ENCODE measurements at places on chromosomes 5 and 9.

DNA sequence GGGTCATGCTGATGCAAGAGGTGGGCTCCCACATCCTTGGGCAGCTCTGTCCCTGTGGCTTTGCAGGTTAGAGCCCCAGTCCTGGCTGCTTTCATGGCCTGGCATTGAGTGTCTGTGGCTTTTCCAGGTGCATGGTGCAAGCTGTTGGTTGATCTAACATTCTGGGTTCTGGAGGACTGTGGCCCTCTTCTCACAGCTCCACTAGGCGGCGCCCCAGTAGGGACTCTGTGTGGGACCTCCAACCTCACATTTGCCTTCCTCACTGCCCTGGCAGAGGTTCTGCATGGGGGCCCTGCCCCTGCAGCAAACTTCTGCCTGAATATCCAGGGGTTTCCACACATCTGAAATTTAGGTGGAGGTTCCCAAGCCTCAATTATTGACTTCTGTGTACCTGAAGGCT, 150.1 kb downstream of the NNT start:
- DNase-seq, result no peak

DNA sequence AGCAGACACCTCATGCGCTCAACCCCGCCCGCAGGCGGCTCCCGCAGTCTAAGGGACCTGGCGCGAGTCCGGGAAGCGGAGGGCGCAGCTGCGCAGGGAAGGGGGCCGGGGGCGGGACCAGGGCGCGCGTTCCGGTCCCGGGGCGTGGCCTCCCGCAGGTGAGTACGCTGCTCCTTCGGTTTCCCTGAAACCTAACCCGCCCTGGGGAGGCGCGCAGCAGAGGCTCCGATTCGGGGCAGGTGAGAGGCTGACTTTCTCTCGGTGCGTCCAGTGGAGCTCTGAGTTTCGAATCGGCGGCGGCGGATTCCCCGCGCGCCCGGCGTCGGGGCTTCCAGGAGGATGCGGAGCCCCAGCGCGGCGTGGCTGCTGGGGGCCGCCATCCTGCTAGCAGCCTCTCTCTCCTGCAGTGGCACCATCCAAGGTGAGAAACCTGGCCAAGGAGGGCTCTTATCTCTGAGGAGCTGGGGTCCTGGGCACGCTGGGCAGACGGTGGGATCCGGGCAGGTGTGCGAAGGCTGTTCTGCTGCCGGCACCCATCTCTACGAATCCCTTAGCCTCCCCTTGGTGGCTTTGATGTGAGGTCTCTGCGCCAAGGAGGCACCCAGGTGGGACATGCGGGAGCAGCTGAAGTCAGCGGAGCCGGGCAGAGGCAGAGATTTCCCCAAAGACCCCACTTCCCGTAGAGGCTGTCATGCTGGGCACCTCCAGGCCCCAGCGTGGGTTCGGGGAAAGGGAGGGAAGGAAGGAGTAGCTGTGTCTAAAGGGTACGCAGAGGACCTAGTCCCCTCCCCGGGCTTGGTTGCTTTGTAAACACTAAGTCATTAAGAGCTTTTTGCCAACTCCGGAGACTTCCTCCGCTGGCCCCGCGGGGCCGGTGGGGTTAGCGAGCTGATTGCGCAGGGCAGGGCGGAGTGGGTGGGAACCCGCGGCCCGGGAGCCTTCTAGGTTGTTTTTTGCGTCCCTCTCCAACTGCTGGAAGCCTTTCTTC, at the start of gene F2RL1:
TSS of gene F2RL1 (plus strand) at position 187 of the 988 bp plus-strand sequence. CDS start at position 340, 153 bp downstream.
- DNase-seq, result no peak

DNA sequence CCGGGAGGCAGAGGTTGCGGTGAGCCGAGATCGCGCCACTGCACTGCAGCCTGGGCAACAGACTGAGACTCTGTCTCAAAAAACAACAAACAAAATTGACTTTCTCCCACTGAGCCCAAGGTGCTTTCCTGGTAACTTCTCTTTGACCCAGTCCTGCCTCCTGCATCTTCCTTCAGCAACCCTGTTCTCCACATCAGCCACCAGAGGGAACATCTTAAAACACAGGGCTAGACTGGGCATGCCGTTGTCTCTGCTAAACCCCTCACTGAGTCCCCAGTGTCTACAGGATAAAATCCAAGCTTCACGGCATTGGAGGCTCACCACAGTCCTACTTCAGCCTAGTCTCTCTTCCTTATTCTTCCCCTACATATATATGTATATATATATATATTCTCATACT, 39.8 kb upstream of the KCNMB1 start:
- peak; percentile 29 for DNase-seq

- DNase-seq, result no peak
Measured at GRCh38 chr5:168781941-168782571, 202.9 kb upstream of the PANK3 start.

DNA sequence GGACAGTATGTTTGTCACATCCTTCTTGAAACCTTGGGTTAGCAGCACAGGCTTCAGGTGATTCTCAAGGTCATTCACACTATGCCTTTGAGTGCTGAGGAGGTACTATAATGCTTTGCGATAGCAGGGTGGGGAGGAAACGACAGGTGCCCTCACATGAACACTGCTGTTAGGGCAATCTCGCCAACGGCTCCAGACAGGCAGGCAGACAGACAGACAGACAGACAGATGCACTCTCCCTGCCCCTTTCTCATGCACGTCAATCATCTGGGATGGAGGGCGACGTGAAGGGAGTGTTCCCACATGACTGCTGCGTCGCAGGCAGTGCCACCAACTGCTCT, 82.9 kb downstream of the RAPGEF1 start:
- DNase-seq, result no peak

DNA sequence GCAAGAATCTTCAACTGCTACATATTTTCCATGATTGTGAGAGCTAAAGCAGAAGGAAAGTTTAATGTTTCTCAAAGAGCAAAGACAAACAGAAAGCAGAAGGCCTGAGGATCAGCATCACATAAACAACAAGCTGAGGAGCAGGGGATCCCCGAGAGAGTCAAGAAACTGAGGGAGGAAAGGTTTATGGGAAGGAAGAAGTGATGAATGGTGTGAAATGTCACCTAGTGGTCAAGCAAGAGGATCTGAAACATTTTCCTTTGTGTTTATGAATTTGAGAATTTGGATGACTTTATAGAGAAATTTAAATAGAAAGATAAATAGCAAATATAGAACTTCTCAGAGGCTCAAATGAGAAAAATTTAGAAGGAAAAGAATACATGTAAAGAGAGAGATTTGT, 481.9 kb downstream of the CHSY3 start:
- no peak for DNase-seq

DNA sequence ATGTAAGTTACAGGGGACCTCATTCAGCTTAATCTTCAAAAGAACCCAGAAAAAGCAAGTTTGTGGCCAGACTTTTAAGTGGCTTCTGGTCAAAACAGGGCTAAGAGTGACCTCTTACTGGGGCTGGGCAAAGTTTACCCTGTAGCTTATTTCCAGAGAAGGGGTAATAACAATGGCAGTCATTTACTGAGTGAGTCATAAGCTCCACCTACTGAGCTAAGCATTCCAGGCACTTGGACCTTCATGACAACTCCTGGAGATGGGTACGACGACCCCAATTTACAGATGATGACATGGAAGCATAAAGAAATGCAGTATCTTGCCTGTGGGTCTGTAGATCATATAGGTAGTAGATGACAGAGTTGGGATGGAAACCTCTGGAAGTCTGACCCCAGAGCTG, 4.7 kb upstream of the GPR151 start:
- no peak for DNase-seq

DNA sequence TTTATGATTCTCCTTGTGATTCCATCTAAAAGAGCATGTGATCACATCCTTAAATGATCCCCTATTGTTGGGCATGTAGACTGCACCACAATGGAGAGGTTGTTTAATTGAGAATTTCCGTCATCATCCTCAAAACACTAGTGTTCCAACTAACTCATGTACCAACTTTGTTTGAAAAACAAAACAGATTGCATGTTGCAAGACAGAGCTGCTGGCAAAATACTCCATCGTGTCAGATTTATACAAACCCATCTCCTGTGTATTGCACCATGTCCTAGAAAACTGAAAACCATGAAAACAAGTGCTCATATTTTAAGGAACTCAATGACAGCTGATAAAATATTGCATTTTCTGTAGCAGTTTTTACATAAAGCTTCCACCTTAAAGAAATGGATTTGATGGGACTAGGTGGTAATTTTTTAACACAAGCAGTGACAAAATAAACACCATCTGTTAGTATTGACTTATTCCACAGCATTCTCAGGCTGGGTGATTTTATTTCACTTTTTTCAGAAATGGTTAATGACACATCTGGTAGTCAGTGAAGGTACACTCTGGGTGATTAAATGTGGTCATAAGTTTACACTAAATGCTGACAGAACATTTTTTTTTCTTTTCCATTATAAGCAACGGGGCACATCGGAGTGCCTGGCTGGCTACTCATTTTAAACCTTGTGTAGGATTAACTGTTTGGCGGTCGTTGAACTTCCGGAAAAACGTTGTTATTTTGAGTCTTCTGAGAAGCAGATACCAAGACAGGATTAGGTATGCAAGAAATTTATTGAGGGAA, 602.9 kb upstream of the WWC1 start:
- DNase-seq, result peak; percentile 10

- no peak for DNase-seq
Measured at GRCh38 chr5:97041239-97041638, 101.2 kb downstream of the LIX1 start.

GRCh38 chr5:150068961-150069645, 17.3 kb downstream of the CSF1R start:
- DNase-seq, result no peak

DNA sequence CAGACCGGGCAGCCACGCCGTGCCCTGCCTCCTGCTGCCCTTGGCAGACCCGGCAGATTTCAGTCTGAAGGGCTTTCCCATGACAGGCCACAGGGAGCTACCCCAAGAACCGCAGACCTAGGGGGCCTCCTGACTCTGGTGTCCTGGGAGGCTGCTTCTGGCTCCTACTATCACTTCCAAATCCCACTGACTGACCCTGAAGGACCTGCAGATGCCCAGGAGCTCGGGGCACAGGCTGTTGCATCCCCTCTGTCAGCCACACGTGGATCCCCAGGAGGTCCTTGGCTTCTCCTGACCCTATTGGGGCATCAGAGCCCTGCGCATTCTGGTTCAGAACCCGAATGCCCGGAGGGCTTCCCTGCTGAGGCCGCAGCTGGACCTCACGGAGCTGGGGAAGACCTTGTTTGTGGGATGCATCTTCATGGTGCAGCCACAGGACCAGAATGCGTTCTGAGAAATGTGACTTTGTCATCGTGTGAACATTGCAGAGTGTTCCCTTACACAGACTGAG, 81.3 kb upstream of the IRX4 start:
- no peak for DNase-seq

GRCh38 chr5:163565492-163565891, 60.1 kb downstream of the MAT2B start:
- no peak for DNase-seq

GRCh38 chr9:102507044-102507687, 488.0 kb upstream of the CYLC2 start:
- no peak for DNase-seq

- peak; percentile 63 for DNase-seq
Measured at GRCh38 chr5:75571547-75571946, 39.7 kb upstream of the ANKDD1B start.

DNA sequence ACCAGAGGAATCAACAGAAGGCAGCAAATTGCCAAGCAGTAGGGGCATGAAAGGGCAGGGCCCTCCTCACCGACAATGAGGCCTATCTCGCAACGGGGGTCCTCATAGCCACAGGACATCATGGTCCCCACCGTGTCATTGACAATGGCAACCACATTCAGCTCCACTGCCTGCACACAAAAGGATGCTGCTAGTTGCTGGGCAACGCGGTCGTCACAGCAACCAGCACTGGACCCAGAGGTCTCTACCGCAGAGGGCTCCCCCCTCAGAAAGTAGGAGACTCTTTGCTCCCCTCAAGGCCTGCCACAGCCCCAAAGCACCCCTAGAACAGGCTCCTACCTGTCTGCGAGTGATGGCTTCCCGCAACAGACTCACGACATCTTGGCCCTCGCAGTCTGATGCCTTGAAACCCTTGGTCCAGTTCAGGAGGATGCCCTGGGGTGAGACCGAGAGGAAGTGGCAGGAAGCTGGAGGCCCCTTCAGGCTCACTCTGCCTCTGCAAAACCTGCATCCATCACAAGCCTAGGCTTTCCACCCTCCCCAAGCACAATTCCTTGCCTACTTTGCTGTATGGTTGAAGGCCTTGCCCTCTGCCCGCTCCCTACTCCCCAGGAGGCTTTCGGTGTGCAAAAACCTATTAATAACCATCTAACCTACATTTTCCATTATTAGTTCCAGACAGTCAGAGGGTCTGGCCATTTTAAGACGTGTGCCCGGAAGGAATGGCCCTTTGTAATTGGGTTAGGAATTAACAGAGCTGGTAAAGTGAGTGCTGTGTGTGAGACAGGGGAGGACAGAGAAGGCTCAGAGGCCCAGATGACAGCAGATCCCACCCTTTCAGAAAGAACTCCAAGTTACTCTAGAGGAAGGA, 15.2 kb downstream of the HK3 start:
- no peak for DNase-seq

DNA sequence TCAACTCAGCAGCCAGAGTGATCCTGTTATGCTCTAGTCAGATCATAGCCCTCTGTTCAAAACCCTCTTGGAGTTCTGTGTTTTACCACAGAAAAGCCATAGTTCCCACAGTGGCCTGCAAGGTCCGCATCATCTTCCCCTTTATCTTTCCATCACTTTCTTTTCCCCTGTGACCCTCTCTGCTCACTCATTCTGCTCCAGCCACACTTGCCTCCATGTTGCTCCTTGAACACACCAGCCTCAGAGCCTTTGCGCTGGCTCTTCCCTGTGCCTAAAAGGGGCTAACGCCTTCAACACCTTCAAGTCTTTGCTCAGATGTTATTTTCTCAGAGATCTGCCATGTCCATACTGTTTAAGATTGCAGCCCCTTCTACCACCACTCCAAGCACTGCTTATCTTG, 26.3 kb downstream of the CSF2 start:
- DNase-seq, result peak; percentile 45

GRCh38 chr5:72586788-72587530, 79.7 kb upstream of the ZNF366 start:
- no peak for DNase-seq

DNA sequence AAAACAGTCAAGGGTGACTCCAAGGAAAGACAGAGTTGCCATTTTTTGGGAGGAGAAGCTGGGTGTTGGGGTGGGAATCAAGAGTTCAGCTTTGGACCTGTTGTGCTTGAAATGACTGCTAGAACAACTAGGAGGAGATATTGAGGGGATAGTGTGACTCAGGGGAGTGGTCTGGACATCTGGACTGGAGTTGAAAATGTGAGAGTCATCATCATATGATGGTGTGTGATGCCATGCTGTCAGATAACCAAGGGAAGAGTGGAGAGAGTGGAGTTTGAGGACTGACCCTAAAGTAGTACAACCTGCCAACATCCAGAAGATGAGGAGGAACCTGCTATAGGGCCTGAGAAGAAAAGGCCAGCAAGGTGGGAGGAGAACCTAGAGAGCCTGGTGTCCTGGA, 199.7 kb downstream of the ARHGEF28 start:
- no peak for DNase-seq
